A375 (cell line): ENCODE measurements at places on chromosomes 4 and X. TPM values are rescaled to one million over a fixed set of nuclear protein-coding genes. Genes with fewer than 3 reads are reported as not detected.

Gene ASB5
- not detected in 2 replicates for total RNA-seq

Gene SUPT20HL1
- not detected in 2 replicates for total RNA-seq

Gene F11
- total RNA-seq, result not detected in 2 replicates

Gene KLHL13
- total RNA-seq, result 0.94 and 0.96 TPM in 2 replicates
